ENCODE measurements at places on chromosomes 16 and 17. TPM values are rescaled to one million over a fixed set of nuclear protein-coding genes. Genes with fewer than 3 reads are reported as not detected.

CTRL gene
- 3.8 TPM for total RNA-seq

- peaks cover 85% of the 10 kb centered on the region for H3K4me1 ChIP-seq
- DNase-seq = peak; percentile 72
- no peaks in the 10 kb centered on the region for H3K27me3 ChIP-seq
- H3K27ac ChIP-seq = no peak overlapping the region
- H3K4me3 ChIP-seq = no peak overlapping the region
Observed at GRCh38 chr16:87850009-87851006, 19.0 kb downstream of the SLC7A5 start.

LRRC37A gene
- 1.1 TPM for total RNA-seq

DNA sequence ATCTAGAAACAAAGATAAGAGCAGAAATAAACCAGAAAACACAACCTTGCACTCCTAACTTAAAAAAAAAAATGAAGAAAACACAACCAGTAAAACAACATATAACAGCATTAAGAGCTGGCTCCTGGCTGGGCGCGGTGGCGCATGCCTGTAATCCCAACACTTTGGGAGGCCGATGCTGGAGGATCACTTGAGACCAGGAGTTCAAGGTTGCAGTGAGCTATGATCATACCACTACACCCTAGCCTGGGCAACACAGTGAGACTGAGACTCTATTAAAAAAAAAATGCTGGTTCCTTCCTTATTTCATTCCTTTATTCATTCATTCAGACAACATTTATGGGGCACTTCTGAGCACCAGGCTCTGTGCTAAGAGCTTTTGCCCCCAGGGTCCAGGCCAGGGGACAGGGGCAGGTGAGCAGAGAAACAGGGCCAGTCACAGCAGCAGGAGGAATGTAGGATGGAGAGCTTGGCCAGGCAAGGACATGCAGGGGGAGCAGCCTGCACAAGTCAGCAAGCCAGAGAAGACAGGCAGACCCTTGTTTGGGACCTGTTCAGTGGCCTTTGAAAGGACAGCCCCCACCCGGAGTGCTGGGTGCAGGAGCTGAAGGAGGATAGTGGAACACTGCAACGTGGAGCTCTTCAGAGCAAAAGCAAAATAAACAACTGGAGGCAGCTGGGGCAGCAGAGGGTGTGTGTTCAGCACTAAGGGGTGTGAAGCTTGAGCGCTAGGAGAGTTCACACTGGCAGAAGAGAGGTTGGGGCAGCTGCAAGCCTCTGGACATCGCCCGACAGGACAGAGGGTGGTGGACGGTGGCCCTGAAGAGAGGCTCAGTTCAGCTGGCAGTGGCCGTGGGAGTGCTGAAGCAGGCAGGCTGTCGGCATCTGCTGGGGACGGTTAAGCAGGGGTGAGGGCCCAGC lies 2.6 kb downstream of the STH start:
- no peaks in the 10 kb centered on the region for H3K4me1 ChIP-seq
- no peaks in the 10 kb centered on the region for H3K36me3 ChIP-seq
- H3K27me3 ChIP-seq = no peaks in the 10 kb centered on the region
- DNase-seq = no peak

RAMP2 gene
- total RNA-seq = not detected

- H3K36me3 ChIP-seq = no peaks in the 10 kb centered on the region
- H3K4me1 ChIP-seq = no peaks in the 10 kb centered on the region
- peaks cover 65% of the 10 kb centered on the region for H3K27me3 ChIP-seq
- no peak for DNase-seq
- no peak overlapping the region for H3K27ac ChIP-seq
Observed at GRCh38 chr17:79117905-79118487, 43.4 kb downstream of the ENGASE start.

- H3K4me1 ChIP-seq = no peaks in the 10 kb centered on the region
- H3K36me3 ChIP-seq = peaks cover 25% of the 10 kb centered on the region
- H3K27ac ChIP-seq = no peak overlapping the region
Observed at GRCh38 chr17:2635675-2636074, 42.2 kb downstream of the PAFAH1B1 start.

- H3K4me1 ChIP-seq = no peaks in the 10 kb centered on the region
- peaks cover 5% of the 10 kb centered on the region for H3K27me3 ChIP-seq
- no peak overlapping the region for H3K4me3 ChIP-seq
- no peaks in the 10 kb centered on the region for H3K36me3 ChIP-seq
- no peak overlapping the region for H3K27ac ChIP-seq
- DNase-seq = no peak
Observed at GRCh38 chr16:74029115-74029792, 267.4 kb upstream of the PSMD7 start.

DNA sequence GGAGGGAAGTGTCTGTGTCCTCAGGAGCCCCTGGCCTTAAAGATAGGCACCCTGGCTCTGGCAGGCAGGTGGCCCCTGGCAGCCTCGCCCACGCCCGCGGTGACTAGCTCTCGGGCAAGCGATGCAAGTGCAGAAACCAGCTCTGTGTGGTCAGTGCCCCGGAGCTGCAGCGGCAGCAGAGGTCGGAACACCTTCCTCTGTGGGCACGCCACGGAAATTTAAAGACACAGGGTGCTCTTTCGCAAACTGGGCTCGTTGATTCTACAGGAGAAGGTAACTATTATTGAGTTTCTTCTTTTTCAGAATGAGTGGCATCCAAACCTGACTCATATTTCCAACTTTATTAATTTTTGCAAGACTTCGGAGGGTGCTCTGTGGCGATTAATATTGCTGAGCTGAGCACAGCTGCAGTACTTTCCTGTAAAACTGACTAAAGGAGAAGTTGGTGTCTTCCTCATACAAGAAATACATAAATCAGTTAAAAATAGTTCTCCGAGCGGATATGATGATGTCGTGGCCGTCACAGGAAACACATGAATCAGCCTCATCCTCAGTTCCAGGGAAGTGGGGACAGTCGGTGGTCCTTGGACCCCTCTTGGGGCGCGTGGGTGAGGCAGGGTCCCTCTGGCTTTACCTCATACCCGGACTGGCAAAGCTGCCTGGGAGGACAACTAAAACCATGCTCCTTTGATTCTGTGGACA lies 120.2 kb downstream of the METRNL start:
- no peak overlapping the region for H3K4me3 ChIP-seq
- no peaks in the 10 kb centered on the region for H3K4me1 ChIP-seq
- no peak overlapping the region for H3K27ac ChIP-seq
- H3K27me3 ChIP-seq = peaks cover 8% of the 10 kb centered on the region
- H3K36me3 ChIP-seq = no peaks in the 10 kb centered on the region

DNA sequence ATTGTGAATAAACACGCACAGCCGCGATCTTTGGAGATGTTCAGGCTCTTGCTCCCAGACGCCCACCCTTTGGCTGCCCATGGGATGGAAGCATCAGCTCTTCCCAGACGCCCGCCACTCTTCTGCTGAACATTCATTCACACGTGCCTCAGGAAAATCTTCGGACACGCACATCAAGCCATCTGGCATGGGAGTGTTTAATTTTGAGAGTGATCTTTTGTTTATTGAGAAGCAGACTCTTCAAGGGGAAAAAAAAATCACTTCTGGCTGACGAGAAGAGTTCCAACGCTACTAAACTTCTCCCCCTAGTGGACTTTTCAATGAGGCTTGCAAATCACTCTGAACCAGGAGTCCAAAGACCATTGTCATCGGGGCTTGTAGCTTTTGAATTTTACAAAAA lies 62.0 kb upstream of the NUDT7 start:
- H3K27me3 ChIP-seq = no peaks in the 10 kb centered on the region
- no peak overlapping the region for H3K4me3 ChIP-seq
- H3K27ac ChIP-seq = no peak overlapping the region
- DNase-seq = peak; percentile 16
- no peaks in the 10 kb centered on the region for H3K36me3 ChIP-seq
- no peaks in the 10 kb centered on the region for H3K4me1 ChIP-seq

DNA sequence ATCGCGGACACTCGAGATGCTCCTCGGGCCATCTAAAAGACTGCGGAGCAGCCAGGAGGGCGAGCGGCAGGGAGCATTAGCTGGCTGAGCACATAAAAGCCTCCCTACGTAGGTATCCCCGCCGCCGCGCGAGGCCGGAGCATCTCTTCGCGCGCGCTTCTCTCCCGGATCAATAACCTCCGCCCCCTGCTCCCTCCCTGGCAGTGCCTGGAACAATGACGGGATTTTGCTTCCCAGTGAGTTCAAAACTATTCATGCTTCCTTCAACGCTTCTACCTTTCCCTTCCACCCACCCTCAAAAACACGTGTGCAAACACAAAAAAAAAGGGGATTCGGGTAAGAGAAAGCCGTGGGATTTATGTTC lies 984 bp downstream of the CENPV start:
- peaks cover 26% of the 10 kb centered on the region for H3K36me3 ChIP-seq
- H3K27ac ChIP-seq = peak overlapping the region; percentile 90
- peak overlapping the region; percentile 93 for H3K4me3 ChIP-seq
- no peaks in the 10 kb centered on the region for H3K4me1 ChIP-seq
- peak; percentile 38 for DNase-seq

GRCh38 chr16:22225060-22225459 lies 19.0 kb downstream of the EEF2K start:
- H3K27me3 ChIP-seq = no peaks in the 10 kb centered on the region
- peaks cover 2% of the 10 kb centered on the region for H3K4me1 ChIP-seq
- peaks cover 53% of the 10 kb centered on the region for H3K36me3 ChIP-seq
- H3K4me3 ChIP-seq = no peak overlapping the region

KRT27 gene
- total RNA-seq = not detected

TEKT5 gene
- not detected for total RNA-seq

TAC4 gene
- total RNA-seq = not detected

GRCh38 chr16:13478991-13479390 lies 441.0 kb upstream of the ERCC4 start:
- H3K27ac ChIP-seq = no peak overlapping the region
- H3K27me3 ChIP-seq = no peaks in the 10 kb centered on the region
- H3K4me3 ChIP-seq = no peak overlapping the region
- DNase-seq = no peak

ZNF205 gene
- 10.1 TPM for total RNA-seq

- peaks cover 25% of the 10 kb centered on the region for H3K4me1 ChIP-seq
- H3K27me3 ChIP-seq = peaks cover 23% of the 10 kb centered on the region
- no peaks in the 10 kb centered on the region for H3K36me3 ChIP-seq
- no peak overlapping the region for H3K4me3 ChIP-seq
- no peak overlapping the region for H3K27ac ChIP-seq
Observed at GRCh38 chr16:1008085-1008484, 26.5 kb downstream of the SOX8 start.

- H3K4me1 ChIP-seq = peaks cover 21% of the 10 kb centered on the region
- H3K27me3 ChIP-seq = no peaks in the 10 kb centered on the region
- H3K36me3 ChIP-seq = peaks cover 33% of the 10 kb centered on the region
- no peak for DNase-seq
- H3K4me3 ChIP-seq = no peak overlapping the region
Observed at GRCh38 chr17:75115555-75115954, 5.8 kb downstream of the ARMC7 start.

DNA sequence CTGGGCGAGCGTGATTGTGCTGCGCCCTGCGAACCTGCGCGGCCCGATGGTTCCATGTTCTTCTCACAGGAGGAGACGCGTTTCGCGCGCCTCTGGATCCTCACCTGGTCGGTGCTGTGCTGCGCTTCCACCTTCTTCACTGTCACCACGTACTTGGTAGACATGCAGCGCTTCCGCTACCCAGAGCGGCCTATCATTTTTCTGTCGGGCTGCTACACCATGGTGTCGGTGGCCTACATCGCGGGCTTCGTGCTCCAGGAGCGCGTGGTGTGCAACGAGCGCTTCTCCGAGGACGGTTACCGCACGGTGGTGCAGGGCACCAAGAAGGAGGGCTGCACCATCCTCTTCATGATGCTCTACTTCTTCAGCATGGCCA lies 1.0 kb downstream of the FZD2 start:
- no peaks in the 10 kb centered on the region for H3K36me3 ChIP-seq
- H3K27ac ChIP-seq = no peak overlapping the region
- no peaks in the 10 kb centered on the region for H3K27me3 ChIP-seq
- no peak for DNase-seq
- H3K4me3 ChIP-seq = no peak overlapping the region
- peaks cover 22% of the 10 kb centered on the region for H3K4me1 ChIP-seq

EEF2KMT gene
- total RNA-seq = 25.3 TPM

- no peaks in the 10 kb centered on the region for H3K27me3 ChIP-seq
- H3K4me1 ChIP-seq = no peaks in the 10 kb centered on the region
- peaks cover 12% of the 10 kb centered on the region for H3K36me3 ChIP-seq
- H3K27ac ChIP-seq = no peak overlapping the region
- no peak overlapping the region for H3K4me3 ChIP-seq
- DNase-seq = no peak
Observed at GRCh38 chr16:56848955-56849689, 15.9 kb upstream of the SLC12A3 start.

GRCh38 chr17:72455562-72455961 lies 334.7 kb downstream of the SOX9 start:
- H3K27me3 ChIP-seq = no peaks in the 10 kb centered on the region
- no peaks in the 10 kb centered on the region for H3K4me1 ChIP-seq
- H3K27ac ChIP-seq = no peak overlapping the region
- no peak overlapping the region for H3K4me3 ChIP-seq
- DNase-seq = no peak
- no peaks in the 10 kb centered on the region for H3K36me3 ChIP-seq

GRCh38 chr16:23920446-23920845 lies 84.7 kb downstream of the PRKCB start:
- peaks cover 6% of the 10 kb centered on the region for H3K4me1 ChIP-seq
- H3K36me3 ChIP-seq = peaks cover 64% of the 10 kb centered on the region
- no peak overlapping the region for H3K4me3 ChIP-seq
- H3K27me3 ChIP-seq = no peaks in the 10 kb centered on the region
- H3K27ac ChIP-seq = no peak overlapping the region
